ENCODE measurements at places on chromosomes 12 and 14.

DNA sequence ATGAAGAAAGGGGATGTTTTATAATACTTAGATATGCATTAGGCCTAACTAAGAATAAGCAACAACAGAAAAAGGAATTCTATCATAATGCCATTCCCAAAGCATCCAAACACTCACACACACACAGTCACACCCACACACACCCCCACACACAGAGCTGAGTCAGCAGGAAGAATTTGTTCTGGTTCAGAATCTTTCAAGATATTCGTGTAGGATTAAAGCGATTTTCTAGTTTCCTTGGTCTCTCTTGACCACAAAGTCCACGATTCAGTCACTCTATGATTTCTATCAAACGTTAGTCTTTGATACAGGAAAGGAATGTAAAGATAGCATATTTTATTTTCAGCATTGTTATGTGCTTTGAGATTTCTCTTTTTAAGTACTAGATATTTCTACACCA lies 382.6 kb upstream of the DCN start:
- no peak for DNase-seq

- peak; percentile 49 for DNase-seq
Measured at GRCh38 chr14:61661471-61662400, 33.6 kb upstream of the HIF1A start.

GRCh38 chr14:31205681-31206535 lies 1.7 kb downstream of the HECTD1 start:
- peak; percentile 43 for DNase-seq

- DNase-seq, result no peak
Measured at GRCh38 chr12:39610436-39611025, 9.1 kb downstream of the ABCD2 start.
